ENCODE measurements at places on chromosomes 6 and 20.

DNA sequence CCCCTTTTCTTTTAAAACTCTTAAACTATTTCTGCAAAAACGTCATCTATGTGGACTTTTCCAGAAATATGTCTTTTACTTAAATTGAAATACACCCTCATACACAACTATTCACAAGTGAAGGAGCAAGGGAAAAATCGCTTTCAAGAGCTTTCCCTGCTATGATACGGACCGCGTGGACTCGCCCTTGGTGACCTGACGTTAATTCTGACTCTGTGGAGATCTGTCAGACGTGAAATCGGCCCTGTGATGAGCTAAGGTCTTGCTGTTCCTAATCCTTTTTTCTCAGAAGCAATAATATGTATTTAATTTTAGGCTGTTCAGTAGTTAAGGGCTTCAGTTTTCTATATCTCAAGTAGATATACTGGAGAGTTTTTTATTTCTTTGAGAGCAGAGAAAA, 113.6 kb downstream of the RPP40 start:
- no peak overlapping the region for H3K4me3 ChIP-seq
- peaks cover 6% of the 10 kb centered on the region for H3K36me3 ChIP-seq
- no peak for DNase-seq
- peaks cover 3% of the 10 kb centered on the region for H3K4me1 ChIP-seq
- H3K27ac ChIP-seq: no peak overlapping the region

- no peak overlapping the region for H3K27ac ChIP-seq
- peak; percentile 56 for DNase-seq
- peaks cover 61% of the 10 kb centered on the region for H3K4me1 ChIP-seq
- H3K36me3 ChIP-seq: no peaks in the 10 kb centered on the region
- no peaks in the 10 kb centered on the region for H3K27me3 ChIP-seq
Measured at GRCh38 chr20:2109425-2110210, 8.0 kb downstream of the STK35 start.

- peak overlapping the region; percentile 6 for H3K4me3 ChIP-seq
- no peaks in the 10 kb centered on the region for H3K36me3 ChIP-seq
- peaks cover 15% of the 10 kb centered on the region for H3K4me1 ChIP-seq
- H3K27ac ChIP-seq: peak overlapping the region; percentile 29
- H3K27me3 ChIP-seq: no peaks in the 10 kb centered on the region
Measured at GRCh38 chr20:32626859-32627636, 41.9 kb upstream of the NOL4L start.

DNA sequence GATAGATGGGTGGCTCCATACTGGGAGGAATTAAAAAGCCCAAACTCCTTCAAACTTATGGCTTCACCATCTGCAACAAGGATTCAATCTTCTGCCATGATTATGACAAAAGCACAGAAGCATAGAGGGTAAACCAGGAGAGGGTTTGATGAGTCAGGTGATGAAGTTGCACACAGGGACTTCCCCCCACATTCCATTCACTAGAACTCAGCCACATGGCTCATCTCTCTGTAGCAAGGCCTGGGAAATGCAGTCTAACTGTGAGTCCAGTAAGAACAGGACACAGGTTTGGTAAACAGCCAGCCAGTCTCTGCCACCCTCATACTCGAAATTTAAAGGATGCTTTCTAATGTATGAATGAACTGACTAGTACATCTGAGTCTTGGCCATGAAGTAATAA, 142.9 kb downstream of the HIVEP2 start:
- no peak overlapping the region for H3K27ac ChIP-seq
- H3K36me3 ChIP-seq: no peaks in the 10 kb centered on the region
- no peak overlapping the region for H3K4me3 ChIP-seq
- no peak for DNase-seq

GRCh38 chr20:25319241-25320034, 71.2 kb downstream of the ABHD12 start:
- H3K4me1 ChIP-seq: peaks cover 13% of the 10 kb centered on the region
- DNase-seq: no peak
- peak overlapping the region; percentile 53 for H3K27ac ChIP-seq
- H3K27me3 ChIP-seq: no peaks in the 10 kb centered on the region
- H3K4me3 ChIP-seq: no peak overlapping the region
- peaks cover 68% of the 10 kb centered on the region for H3K36me3 ChIP-seq

DNA sequence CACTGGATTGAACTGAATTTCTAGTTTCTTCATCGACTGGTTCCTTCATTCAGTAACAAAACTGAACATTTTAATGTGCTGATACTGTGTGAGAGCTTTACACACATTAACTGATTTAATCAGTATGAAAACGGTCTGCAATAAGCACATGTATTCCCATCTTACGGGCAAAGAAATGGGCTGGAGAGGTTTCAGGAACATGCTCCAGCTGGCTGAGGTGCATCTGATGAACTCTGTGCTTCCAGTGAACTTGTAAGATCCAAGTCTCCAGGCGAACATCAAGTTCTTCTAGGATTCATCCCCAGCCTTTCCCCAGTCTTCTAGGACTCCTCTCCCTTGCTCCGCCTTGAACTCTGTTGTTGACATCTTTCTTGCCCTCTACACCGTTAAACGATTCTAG, 220.7 kb upstream of the AGPAT4 start:
- no peaks in the 10 kb centered on the region for H3K27me3 ChIP-seq
- H3K4me3 ChIP-seq: no peak overlapping the region
- DNase-seq: no peak
- H3K36me3 ChIP-seq: no peaks in the 10 kb centered on the region

GRCh38 chr6:170129691-170130171, 161.1 kb downstream of the DLL1 start:
- H3K4me3 ChIP-seq: no peak overlapping the region
- no peaks in the 10 kb centered on the region for H3K27me3 ChIP-seq
- DNase-seq: peak; percentile 94

DNA sequence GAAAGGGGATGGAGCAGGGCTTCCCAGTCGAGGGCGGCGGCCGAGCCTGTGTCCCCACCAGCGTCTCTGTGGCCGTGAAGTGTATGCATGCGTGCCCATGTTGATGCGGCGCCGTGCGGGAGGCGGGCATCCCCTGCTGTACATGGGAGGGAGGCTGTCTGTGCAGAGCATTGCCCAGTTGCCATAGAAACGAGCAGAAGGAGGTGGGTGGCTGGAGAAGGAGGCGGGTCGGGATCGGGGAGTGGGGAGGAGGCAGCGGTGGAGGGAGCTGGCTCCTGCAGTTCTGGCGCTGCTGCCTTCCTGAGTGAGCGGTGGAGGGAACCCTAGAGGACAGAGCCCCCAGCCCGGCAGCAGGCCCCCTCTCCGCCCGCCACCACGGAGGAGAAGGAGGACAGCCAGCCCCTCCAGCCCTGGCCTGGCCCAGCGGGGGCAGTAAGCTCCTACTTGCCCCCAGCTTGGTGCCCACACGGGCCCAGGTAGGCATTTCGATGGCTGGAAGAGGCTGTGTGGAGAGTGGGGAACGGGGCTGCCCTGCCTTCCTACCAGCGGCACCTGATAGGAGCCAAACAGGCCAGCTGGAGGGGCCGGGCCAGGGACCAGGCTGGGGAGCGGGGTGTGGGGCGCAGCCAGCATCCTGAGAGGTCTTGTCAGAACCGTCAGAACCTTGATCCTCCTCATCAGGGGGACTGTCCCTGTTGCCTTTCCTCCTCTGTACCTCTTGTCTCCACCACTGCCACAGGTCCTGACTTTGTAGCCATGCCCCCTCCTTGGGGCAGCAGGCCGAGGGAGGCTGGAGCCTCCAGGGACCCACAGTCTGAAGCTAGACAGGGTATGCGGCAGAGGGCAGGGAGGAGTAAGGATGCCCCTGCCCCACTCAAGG, 41.3 kb downstream of the SPDEF start:
- DNase-seq: peak; percentile 86
- H3K4me3 ChIP-seq: no peak overlapping the region
- no peak overlapping the region for H3K27ac ChIP-seq
- H3K27me3 ChIP-seq: peaks cover 41% of the 10 kb centered on the region
- no peaks in the 10 kb centered on the region for H3K4me1 ChIP-seq
- no peaks in the 10 kb centered on the region for H3K36me3 ChIP-seq

GRCh38 chr6:29263001-29263400, 38.5 kb upstream of the OR14J1 start:
- no peaks in the 10 kb centered on the region for H3K27me3 ChIP-seq
- DNase-seq: no peak
- no peak overlapping the region for H3K27ac ChIP-seq
- H3K4me1 ChIP-seq: no peaks in the 10 kb centered on the region

GRCh38 chr6:74973591-74973990, 232.3 kb downstream of the COL12A1 start:
- no peak overlapping the region for H3K27ac ChIP-seq
- no peak for DNase-seq
- no peak overlapping the region for H3K4me3 ChIP-seq
- H3K27me3 ChIP-seq: no peaks in the 10 kb centered on the region
- H3K36me3 ChIP-seq: no peaks in the 10 kb centered on the region
- peaks cover 16% of the 10 kb centered on the region for H3K4me1 ChIP-seq

DNA sequence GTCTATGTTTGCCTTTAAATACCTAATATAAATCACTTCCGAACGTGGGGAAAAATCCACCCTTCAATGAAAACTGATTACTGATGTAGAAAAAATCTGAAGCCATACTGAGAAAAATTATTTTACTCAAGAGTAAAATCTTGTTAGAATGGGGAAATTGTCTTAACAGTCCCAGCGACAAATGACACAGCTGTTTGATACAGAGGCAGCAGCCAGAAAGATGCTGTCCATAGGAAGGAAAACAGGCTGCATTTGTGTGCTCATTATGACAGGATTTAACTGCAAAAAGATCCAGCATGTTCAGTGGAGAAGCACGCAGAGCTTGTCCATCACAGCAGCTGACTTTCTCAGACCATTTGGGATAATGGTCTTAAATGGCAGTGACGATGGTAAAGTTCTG, 443.0 kb downstream of the TFAP2B start:
- H3K36me3 ChIP-seq: no peaks in the 10 kb centered on the region
- no peaks in the 10 kb centered on the region for H3K4me1 ChIP-seq
- H3K27ac ChIP-seq: no peak overlapping the region
- DNase-seq: peak; percentile 4
- no peaks in the 10 kb centered on the region for H3K27me3 ChIP-seq
- no peak overlapping the region for H3K4me3 ChIP-seq

GRCh38 chr20:31857861-31858759, 12.2 kb downstream of the DUSP15 start:
- no peaks in the 10 kb centered on the region for H3K36me3 ChIP-seq
- H3K27ac ChIP-seq: no peak overlapping the region
- peaks cover 14% of the 10 kb centered on the region for H3K27me3 ChIP-seq

DNA sequence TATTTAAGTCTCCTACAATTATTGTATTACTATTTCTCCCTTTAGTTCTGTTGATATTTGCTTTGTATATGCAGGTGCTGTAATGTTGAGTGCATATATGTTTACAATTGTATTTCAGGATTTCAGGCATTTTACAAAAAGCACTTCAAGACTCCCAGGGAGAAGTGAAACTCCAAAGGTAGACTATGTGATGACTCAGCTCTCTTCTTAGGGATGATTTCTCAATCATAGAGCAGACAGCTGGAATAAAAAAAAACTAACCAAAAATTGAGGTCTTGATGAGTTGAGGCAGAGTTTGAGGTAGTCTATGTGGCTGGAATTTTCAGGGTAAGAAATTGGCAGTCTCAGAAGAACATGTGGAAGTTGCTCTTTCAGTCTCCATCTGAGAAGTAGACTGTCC, 786.1 kb downstream of the TFAP2A start:
- no peak for DNase-seq
- no peak overlapping the region for H3K4me3 ChIP-seq
- H3K27ac ChIP-seq: no peak overlapping the region
- H3K36me3 ChIP-seq: no peaks in the 10 kb centered on the region

GRCh38 chr20:49448917-49449316, 33.6 kb downstream of the KCNB1 start:
- no peaks in the 10 kb centered on the region for H3K27me3 ChIP-seq
- peak; percentile 13 for DNase-seq
- H3K27ac ChIP-seq: no peak overlapping the region
- H3K4me1 ChIP-seq: peaks cover 60% of the 10 kb centered on the region
- no peak overlapping the region for H3K4me3 ChIP-seq
- H3K36me3 ChIP-seq: no peaks in the 10 kb centered on the region

- DNase-seq: no peak
- H3K4me3 ChIP-seq: no peak overlapping the region
- H3K36me3 ChIP-seq: no peaks in the 10 kb centered on the region
- H3K4me1 ChIP-seq: no peaks in the 10 kb centered on the region
Measured at GRCh38 chr6:97085772-97086171, 161.2 kb downstream of the KLHL32 start.

DNA sequence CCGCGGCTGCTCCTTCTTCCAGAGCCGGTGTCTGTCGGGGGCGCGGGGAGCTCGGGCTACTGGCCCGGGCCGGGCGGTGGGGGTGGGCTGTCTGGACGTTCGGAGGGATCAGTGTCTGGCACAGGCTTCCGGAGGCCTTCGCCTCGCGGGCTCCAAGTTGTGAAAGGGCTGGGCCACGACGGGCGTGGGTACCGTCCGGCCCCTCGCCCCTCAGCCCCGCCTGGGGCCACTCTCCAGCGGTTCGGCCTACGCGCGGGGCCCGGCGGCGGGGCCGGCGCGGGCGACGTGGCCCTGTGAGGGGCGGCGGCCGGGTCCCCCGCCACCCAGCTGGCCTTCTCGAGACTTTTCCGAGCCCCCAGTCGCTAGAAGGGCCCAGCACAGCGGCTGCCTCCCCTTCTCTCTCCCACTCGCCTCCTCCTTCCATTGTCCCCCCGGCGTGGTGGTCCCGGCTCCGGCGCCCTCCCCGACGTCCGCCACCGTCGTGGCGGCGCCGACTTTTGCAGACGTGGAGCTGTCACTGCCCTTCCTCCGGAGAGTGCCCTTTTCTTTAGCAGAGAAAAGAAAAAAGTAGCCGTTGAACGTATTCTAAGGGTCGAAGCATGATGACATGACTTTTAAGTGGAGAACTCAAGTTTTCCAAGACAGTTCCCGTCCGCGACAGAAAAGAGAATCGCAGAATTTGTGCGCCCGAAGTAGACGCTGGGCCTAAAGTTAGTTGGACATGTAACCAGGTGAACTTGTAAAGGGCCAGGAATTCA, 571 bp downstream of the ITCH start:
- peaks cover 17% of the 10 kb centered on the region for H3K4me1 ChIP-seq
- no peaks in the 10 kb centered on the region for H3K36me3 ChIP-seq
- peak overlapping the region; percentile 92 for H3K27ac ChIP-seq
- H3K27me3 ChIP-seq: no peaks in the 10 kb centered on the region
